ENCODE measurements at places on chromosomes 2 and 18. TPM values are rescaled to one million over a fixed set of nuclear protein-coding genes. Genes with fewer than 3 reads are reported as not detected.

Gene CKAP2L
- total RNA-seq = not detected

DNA sequence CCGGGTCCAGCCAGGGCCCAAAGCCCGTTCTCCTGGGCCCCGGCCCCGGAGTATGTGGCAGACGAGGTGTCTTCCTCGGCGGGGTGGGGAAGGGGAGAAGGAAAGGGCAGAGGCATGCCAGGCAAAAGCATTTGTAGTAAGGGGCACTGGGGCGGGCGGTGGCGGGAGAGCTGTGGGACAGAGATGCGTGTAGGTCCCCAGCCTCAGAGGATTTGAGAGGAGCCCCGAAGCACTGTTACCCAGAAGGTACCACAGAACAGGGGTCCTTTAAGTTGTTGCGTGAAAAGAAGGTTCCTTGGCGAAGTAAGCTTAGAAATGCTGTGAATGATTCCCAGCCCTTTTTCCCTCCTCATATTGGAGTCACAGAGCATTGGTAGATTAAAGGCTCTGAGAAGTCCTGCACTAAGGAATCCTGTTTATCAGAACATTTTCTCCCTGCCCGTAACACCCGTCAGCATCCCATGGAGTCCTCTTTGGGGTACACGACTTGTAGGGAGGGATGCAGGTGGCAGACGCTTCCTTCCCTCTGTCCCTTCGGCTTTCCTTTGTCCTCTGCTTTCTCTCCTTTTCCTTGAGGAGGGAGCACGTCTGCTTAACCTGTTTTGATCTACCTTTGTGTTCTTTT, 12.5 kb downstream of the GAREM2 start:
- no peak for DNase-seq
- H3K4me1 ChIP-seq = no peaks in the 10 kb centered on the region
- H3K36me3 ChIP-seq = peaks cover 34% of the 10 kb centered on the region
- H3K27ac ChIP-seq = peak overlapping the region; percentile 42

GRCh38 chr2:98833172-98833916, 102.4 kb upstream of the MGAT4A start:
- H3K27me3 ChIP-seq = no peaks in the 10 kb centered on the region
- H3K27ac ChIP-seq = no peak overlapping the region
- no peaks in the 10 kb centered on the region for H3K4me1 ChIP-seq
- H3K4me3 ChIP-seq = no peak overlapping the region

- no peak overlapping the region for H3K27ac ChIP-seq
- no peak for DNase-seq
- no peaks in the 10 kb centered on the region for H3K27me3 ChIP-seq
- H3K4me3 ChIP-seq = no peak overlapping the region
Measured at GRCh38 chr2:127305990-127306585, 12.1 kb upstream of the ERCC3 start.

GRCh38 chr2:222871291-222871690, 10.5 kb downstream of the ACSL3 start:
- peaks cover 40% of the 10 kb centered on the region for H3K4me1 ChIP-seq
- H3K4me3 ChIP-seq = no peak overlapping the region
- H3K36me3 ChIP-seq = no peaks in the 10 kb centered on the region
- no peak for DNase-seq
- no peaks in the 10 kb centered on the region for H3K27me3 ChIP-seq

GRCh38 chr2:207291625-207292252, 126.0 kb upstream of the KLF7 start:
- no peaks in the 10 kb centered on the region for H3K36me3 ChIP-seq
- no peaks in the 10 kb centered on the region for H3K27me3 ChIP-seq
- no peaks in the 10 kb centered on the region for H3K4me1 ChIP-seq
- DNase-seq = no peak
- H3K27ac ChIP-seq = no peak overlapping the region
- H3K4me3 ChIP-seq = no peak overlapping the region

GRCh38 chr2:144490017-144490416, 29.9 kb downstream of the ZEB2 start:
- no peak overlapping the region for H3K4me3 ChIP-seq
- no peaks in the 10 kb centered on the region for H3K36me3 ChIP-seq
- no peaks in the 10 kb centered on the region for H3K27me3 ChIP-seq
- no peak for DNase-seq
- no peak overlapping the region for H3K27ac ChIP-seq
- peaks cover 37% of the 10 kb centered on the region for H3K4me1 ChIP-seq

DNA sequence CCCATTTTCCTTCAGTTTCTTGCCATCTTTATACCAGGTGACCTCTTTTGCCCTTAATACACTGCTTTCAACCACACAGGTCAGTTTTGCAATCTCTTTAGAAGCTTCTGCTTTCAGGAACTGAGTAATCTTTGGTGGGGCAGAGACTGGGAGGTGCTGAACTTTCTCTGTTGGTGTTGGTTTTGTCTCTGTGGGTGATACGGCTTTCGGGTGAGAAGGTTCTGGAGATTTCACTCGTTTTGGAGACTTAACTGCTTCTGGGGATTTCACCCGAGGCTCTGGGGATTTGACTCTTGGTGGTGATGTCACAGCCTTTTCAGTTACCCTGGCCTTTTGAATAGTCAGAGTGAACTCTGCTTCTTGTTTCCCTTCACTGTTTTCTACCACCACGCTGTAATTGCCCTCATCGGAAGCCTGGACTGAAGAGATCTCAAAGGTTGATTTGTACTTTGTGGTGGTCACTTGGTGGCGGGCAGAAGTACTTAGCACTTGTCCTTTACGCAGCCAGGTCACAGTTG, 50.4 kb downstream of the PLEKHA3 start:
- H3K27ac ChIP-seq = no peak overlapping the region
- no peaks in the 10 kb centered on the region for H3K27me3 ChIP-seq
- H3K36me3 ChIP-seq = no peaks in the 10 kb centered on the region
- H3K4me1 ChIP-seq = no peaks in the 10 kb centered on the region
- no peak for DNase-seq

Measured in tibial nerve (tissue), 4 donors.